ENCODE measurements at places on chromosomes 12 and 14.

- DNase-seq = no peak
Measured at GRCh38 chr12:16063726-16064125, 152.6 kb downstream of the DERA start.

GRCh38 chr14:47590767-47591495, 84.5 kb downstream of the MDGA2 start:
- no peak for DNase-seq

DNA sequence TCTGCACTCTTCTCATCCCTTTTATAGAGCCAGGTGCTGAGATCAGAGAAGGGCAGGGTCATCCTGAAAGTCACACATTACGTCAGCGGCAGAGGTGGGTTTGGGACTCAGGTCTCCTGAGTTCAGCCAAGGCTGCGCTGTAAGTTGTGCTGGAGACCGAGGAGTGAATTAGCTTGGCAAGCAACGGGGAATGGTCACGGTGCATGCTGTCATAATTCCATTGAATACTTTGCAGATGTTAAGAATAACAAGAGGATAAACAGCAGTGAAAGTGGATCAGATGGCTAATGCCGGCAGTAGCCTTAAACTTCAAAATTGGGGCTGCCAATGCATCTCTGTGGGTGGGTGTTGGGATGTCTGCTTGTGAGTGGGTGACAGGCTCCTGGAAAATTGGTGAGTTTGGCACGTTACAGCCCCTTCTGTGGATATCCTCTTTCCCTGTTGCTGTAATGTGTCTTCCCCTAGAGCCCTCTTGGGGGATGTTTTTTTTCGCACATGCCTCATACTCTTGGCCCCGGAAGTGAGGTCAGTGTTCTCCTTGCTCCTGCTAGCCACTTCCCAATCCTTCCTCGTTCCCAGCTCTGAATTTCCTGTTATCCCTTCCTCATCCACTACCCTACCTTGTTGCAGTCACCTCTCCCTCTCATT, 287.1 kb upstream of the SRRM4 start:
- DNase-seq = no peak

DNA sequence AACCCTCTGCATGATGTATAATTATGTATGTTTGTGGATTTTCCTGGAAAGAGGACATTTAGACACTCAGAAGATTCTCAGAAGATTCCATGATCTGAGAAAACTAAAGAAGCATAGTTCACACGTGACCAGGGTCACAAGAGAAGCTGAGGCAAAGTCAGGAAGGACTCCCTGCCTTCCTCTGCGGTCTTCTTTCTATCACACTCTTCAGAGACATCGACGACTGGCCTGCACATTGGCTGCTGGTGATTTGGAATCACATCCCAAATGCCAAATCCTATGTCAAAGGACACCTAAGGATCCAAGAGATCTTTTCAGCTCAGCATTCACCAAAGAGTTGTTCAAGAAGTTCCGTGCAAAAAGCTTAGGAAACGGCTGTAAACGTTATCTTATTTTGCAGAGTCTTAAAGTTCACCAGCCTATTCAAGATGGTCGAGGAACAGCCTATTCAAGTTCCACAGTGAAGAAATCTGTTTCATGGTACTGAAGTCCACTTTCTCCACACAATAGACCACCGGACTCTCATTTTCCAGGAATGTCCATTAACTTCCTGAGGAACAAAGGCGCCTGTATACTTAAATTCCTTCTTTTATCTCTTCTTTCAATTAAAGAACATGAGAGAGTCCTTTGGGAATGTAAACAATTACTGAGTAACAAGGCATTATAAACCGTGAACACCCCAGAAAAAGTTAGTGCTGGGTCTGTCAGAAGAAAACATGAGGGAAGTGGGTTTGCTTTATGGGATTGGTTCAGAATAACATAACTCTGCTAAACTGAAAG, 42.1 kb downstream of the IGF1 start:
- DNase-seq = no peak

GRCh38 chr12:66103016-66103913, 27.3 kb downstream of the LLPH start:
- peak; percentile 14 for DNase-seq

Data from erythroblast (primary cell).